ENCODE measurements at places on chromosomes 3 and 15. TPM values are rescaled to one million over a fixed set of nuclear protein-coding genes. Genes with fewer than 3 reads are reported as not detected.

The IQCF5 gene
- not detected for total RNA-seq

The PLA2G4E gene
- total RNA-seq, result 0.05 TPM

The NR1I2 gene
- total RNA-seq, result 0.27 TPM

The GOLGA6D gene
- total RNA-seq, result not detected

The GDPGP1 gene
- 3.9 TPM for total RNA-seq

The ROBO1 gene
- 83.2 TPM for total RNA-seq

The CADPS gene
- total RNA-seq, result 232 TPM

The ARGFX gene
- total RNA-seq, result 0.49 TPM

The IL5RA gene
- 0.43 TPM for total RNA-seq

The CTXN2 gene
- total RNA-seq, result 0.10 TPM

The ZNF197 gene
- 50.9 TPM for total RNA-seq

The SAXO2 gene
- total RNA-seq, result 5.5 TPM

The SLC9C1 gene
- total RNA-seq, result not detected

The CHDH gene
- total RNA-seq, result 0.27 TPM

The PLD1 gene
- total RNA-seq, result 44.8 TPM

The ACKR2 gene
- 0.23 TPM for total RNA-seq

The RYR3 gene
- total RNA-seq, result 2.6 TPM

The KPNA1 gene
- 45.0 TPM for total RNA-seq

The DCBLD2 gene
- 49.8 TPM for total RNA-seq

The CCR9 gene
- 0.47 TPM for total RNA-seq

The HTR3E gene
- total RNA-seq, result 0.13 TPM

The LEKR1 gene
- 1.2 TPM for total RNA-seq

The SOX14 gene
- 0.52 TPM for total RNA-seq

The SAMD7 gene
- 0.08 TPM for total RNA-seq

The OR4F15 gene
- 0.13 TPM for total RNA-seq

The MUSTN1 gene
- not detected for total RNA-seq

The GCNT3 gene
- total RNA-seq, result 75.5 TPM

The CPN2 gene
- total RNA-seq, result 0.19 TPM

The FAM107A gene
- 3.1 TPM for total RNA-seq

The KNSTRN gene
- 20.0 TPM for total RNA-seq

The PLEKHO2 gene
- 12.6 TPM for total RNA-seq

The LIPH gene
- 14.9 TPM for total RNA-seq

The CDAN1 gene
- total RNA-seq, result 15.8 TPM

The PRSS50 gene
- total RNA-seq, result 0.85 TPM

The HDDC3 gene
- 18.4 TPM for total RNA-seq

The COPB2 gene
- 157 TPM for total RNA-seq

The FILIP1L gene
- total RNA-seq, result 13.8 TPM

The FBXL22 gene
- 3.8 TPM for total RNA-seq

The LRRC15 gene
- 0.05 TPM for total RNA-seq

All from motor neuron (in vitro differentiated cells).